NCI-H187 treated with DMSO at 0.1 percent for 48 hours (cell line): ENCODE measurements at places on chromosomes 3 and 15.

DNA sequence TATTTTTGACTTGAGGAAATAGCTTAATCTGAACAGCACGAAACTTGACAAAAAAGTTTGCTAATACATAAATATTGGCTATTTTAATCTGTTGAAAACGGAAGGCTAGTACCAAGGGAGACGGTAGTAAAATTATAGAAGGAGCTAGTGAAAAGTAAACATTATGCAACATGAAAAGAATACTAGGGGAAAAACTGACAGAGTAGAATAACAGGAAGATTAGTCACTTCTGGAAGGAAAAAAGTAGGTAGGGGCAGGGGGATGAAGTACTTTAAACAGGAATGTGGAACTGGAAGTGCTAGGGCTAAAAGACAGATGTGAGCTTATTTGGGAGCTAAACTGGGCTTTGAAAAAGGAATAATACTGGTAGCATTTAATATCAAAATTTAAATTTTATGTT lies 60.1 kb downstream of the MBNL1 start:
- no peak for DNase-seq

DNA sequence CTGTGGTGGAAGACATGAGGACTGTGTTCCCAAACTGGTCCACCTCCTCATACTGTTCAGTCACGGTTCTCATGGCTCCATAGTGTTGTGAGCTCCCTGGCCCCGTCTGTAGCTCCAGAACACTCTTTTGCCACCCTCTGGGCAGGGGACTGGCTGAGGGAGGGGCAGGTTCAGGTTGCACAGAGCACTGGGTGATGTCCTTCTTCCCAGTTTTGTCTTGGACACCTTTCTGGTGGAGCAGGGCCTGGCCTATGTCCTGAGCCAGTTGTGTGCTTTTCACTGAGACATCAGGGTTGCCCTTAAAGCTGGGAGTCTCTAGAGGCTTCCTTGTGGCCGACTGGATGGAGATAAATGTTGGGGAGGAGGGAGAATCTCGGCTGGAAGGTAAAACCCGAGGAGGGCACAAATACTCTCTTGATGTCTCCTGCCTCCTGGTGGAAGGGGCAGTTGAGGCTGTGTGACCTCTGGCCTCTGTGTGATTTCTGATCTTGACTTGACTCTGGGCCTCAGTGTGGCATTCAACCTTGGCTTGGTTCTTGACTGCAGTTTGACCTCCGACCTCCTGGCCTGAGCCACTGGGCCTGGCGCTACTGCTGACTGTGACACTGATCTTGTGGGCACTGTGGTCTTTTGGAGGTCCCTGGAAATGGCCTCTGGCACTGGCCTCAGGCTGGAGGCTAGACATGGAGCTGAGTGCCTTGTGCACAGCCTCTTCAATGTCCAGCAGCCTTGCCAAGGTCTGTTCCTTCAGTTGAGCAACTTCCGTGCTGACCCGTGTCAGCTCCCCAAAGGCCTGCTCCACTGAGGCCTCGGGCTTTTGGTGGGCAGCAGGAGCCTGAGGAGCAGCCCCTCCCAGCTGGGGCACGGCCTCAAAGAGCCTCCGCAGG lies 8.1 kb downstream of the XIRP1 start:
- no peak for DNase-seq

DNA sequence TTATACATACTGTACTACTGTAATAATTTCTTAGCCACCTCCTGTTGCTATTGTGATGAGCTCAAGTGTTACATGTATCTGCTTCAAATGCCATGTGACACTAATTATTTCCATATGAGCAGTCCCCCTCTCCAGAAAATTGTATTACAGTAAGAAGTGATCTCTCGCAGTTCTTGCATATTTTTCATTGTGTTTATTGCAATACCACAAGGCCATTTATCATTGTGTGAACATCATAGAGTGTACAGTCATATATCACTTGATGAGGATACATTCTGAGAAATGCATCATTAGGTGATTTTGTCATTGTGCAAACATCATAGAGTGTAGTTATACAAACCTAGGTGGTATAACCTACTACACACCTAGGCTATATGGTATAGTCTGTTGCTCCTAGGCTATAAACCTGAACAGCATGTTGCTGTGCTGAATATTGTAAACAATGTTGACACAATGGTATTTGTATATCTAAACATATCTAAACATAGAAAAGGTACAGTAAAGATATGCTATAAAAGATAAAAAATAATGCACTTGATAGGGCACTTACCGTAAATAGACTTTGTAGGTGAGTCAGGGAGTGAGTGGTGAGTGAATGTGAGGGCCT lies 189.6 kb upstream of the MLF1 start:
- DNase-seq = no peak

- DNase-seq = no peak
These were observed 59.5 kb downstream of the CBLB start for GRCh38 chr3:105809208-105809888.

DNA sequence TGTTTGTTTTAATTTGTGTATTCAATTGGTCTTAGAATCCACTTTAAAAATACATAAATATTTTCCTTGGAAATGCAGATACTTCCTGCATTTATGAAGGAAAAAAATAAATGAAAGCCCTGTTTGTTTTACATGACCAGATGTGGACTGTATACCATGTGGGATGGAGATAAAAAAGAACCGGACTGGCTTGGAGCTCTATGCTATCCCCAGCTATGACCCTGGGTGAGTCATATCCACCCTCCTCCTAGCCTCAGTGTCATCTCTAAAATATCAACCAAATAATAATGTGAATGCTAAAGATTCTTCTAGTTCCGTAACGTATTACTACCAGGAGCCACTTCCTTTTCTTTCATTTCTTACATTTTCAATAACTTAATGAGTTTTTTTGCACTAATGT lies 44.5 kb upstream of the PDZRN3 start:
- no peak for DNase-seq

GRCh38 chr3:30273304-30274072 lies 332.9 kb upstream of the TGFBR2 start:
- DNase-seq = peak; percentile 59

DNA sequence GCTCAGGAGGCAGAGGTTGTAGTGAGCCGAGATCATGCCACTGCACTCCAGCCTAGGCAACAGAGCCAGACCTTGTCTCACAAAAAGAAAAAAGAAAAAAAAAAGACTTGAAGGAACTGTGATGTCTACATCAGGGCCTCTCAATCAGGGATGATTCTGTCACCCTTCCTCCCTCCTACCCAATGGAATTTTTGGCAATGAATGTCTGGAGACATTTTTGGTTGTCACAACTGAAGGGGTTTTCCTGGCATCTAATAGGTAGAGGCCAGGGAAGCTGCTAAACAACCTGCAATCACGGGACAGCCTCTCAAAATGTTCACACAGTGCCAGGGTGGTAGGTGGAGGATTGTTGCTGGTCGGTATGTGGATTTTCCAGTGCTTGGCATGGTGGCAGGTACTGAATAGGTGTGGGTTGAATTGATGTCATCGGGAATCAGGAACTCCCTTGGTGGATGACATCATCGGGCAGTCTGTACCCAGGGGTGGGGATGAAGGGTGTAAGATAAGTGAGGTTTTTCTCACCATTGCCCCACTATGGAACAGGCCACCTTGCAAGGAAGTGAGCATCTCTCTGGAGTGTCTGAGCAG lies 71.3 kb downstream of the MESD start:
- no peak for DNase-seq

GRCh38 chr3:153080778-153081240 lies 81.2 kb upstream of the RAP2B start:
- no peak for DNase-seq

GRCh38 chr3:195001961-195002861 lies 268.7 kb downstream of the XXYLT1 start:
- DNase-seq = peak; percentile 25

DNA sequence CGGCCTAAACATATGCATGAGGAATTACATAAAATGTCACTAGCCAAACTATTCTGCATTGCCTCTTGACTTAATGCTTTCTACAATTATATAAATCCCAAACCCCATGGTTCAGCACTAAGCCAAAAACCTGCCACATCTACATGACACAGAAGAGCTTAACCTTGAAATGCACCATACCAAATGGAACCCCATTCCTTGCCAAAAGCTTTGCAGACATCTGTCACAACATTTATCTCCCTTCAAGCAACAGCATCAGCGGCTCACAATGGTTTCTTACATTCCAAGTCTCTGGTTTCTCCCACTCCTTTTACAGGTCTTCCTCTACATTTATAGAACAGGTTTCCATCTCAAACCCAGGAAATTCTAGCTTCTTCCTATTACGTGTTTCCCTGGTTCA lies 58.4 kb upstream of the GYG1 start:
- no peak for DNase-seq
